ENCODE measurements at places on chromosomes 4 and X.

DNA sequence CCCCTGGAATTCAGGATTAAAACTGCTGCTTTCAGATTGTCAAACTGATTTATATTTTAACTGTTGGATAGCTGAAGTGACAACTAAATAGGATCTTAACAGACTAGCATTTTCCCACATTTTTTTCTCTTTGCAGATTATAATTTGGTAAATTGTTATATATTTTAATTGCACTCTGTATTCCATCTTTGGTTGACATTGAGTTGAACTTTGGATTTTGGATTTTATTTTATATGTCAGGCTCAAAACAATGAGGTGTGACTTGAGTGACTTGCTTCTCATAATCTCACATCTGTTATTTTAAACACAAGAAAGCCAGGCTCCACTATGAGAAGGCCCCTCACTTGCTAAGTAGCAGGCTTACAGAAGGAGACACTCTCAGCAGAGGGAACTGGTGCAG lies 38.1 kb downstream of the NAA11 start:
- no peak for DNase-seq

DNA sequence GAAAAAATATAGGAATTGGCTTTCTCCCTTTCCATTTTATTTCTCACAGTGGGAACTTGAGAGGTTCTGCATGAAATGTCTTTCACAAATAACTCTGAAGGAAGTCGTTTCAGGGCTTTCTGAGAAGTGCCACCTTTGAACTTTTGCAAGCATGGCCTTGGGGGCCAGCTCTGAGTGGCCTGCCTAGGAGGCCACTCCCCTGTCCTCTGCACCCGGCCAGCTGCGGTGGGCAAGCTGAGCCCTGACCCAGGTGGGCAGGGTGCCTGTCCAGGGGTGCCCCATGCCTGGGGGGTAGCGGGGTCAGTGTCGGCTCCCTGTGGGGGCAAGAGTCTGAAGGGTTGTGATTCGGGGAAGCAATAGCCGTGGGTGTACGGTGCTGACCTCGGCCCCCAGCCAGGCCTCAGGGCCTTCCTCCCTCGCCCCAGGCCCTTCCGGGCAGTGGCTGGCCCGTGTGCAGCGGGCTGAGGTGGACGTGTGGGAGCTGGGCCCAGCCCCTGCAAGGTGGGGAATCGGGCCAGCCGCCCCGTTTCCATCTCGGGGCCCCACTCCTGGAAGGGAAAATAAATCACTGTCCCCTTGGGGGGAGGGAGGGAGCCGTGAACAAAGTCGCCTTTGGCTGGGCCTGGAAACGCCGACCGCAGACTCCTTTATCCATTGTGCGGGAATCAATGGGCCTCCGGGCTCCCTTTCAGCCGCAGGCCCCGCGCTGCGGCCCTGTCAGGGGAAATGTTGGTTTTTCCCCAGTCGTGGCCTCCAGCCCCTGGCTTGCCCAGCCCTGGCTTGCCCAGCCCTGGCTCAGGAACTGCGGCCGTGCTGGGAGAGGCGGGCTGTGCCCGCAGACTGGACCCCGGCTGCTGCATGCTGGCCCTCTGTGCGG lies 3.1 kb downstream of the FGFRL1 start:
- no peak for DNase-seq

GRCh38 chr4:80948995-80949394 lies 81.5 kb upstream of the BMP3 start:
- no peak for DNase-seq

DNA sequence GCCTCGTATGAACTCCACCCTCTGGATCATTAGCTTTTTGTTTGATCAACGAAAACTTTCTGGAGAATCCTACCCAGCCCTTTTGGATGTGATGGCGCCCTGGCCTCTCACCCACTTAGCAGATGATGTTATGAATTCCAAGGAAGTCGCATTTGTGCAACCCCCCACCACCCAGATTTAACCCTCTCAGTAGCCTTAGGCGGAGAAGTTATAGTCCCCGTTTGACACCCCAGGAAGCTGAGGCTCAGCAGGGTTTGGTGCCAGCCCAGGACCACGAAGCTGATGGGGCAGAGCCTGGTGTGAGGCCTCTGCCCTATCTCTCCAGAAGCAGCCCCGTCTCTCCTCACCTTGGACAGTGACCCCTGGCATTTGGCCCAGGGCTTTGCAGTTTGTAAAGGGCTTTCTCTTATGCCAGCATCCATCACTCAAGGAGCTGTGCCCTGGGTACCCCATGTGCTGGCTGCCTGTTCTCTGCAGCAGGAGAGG lies 1.0 kb downstream of the WFS1 start:
- no peak for DNase-seq

DNA sequence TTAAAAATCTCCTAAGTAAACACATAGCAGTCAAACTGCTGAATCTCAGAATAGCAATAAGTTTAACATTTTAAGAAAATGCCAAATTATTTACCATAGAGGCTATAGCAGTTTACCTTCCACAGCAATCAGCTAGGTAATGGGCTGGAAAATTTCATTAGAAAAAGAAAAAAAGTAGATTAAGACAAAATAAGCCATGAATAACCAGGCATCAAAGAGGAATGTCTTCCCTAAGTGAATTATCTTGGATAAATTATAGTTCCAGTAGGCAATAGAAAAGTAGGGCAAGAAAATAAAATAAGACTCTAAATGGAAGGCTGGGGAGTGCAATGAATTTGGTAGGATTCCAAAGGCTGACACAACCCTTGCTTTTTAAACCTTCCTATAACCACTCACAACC lies 722.8 kb downstream of the TRAM1L1 start:
- no peak for DNase-seq

DNA sequence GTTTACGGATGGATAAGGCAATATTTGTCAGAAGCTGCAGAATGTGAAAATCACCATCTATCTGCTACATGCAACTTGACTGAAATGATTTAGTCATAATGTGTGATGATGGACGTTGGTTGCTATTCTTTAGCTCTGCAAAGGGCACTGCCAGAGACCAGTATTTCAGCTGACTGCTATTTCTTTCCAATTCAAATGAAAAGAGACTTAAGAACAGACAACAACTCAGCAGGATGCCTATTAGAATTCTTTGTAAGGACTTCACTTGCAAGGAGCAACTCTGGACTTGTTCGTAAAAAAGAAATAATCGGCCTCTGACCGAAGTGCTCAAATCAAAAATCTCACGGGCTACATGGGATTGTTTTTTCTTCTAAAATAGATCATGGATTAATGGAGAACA lies 262.7 kb downstream of the DHX15 start:
- DNase-seq, result no peak

DNA sequence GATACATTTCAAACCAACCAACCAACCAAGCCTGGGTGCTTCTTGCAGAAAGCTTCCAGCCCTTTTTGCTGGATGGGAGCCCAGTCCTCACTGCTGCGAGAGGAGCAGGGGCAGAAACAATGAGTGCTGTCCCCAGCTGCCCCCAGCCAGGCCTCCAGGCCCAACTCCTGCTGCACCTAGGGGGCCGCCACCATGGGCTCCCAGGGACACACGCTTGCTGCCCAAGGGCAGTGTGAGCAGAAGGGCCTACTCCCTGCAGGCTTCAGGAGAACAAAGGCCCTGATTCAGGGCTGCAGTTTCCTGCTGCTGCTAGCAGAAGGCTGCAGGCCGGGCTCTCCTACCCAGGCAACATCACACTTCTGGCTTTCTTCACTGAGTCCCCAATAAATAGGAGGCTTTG lies 37.7 kb upstream of the ENPP6 start:
- DNase-seq, result no peak

GRCh38 chrX:10415306-10416001 lies 204.9 kb downstream of the MID1 start:
- DNase-seq, result no peak

- DNase-seq, result no peak
These were observed 29.5 kb downstream of the FHDC1 start for GRCh38 chr4:152965611-152966010.

DNA sequence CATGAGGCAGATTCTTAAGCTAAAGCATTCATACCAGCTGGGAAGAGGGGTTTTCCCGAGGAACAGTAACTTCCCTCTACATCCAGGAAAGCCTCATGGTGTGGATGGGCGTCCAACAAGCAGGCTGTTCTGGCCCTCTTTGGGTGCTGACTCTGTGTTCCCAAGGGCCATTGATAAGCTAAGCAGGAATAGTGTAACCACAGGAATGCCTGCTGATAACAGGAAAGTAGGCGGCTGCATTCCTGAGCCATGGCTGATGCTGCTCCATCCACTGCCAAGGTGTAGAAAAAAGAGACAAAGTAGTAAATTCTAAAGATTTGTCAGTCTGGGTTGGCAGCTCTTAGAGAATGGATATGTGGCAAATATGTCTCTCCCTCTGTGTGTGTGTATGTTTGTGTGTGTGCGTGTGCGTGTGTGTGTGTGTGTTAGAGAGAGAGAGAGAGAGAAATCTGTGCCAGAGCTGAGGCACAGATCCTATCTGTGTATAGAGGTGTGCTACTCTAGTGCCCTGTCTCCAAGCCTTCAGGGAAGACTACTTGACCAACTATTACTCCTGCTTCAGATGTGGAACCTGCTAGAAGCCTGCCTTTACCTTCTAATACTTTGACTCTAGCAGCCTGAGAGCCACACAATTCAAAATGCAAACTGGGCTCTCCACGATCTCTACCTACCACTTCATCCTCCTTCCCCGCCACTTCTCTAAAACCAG lies 353.1 kb upstream of the NR3C2 start:
- DNase-seq, result no peak

DNA sequence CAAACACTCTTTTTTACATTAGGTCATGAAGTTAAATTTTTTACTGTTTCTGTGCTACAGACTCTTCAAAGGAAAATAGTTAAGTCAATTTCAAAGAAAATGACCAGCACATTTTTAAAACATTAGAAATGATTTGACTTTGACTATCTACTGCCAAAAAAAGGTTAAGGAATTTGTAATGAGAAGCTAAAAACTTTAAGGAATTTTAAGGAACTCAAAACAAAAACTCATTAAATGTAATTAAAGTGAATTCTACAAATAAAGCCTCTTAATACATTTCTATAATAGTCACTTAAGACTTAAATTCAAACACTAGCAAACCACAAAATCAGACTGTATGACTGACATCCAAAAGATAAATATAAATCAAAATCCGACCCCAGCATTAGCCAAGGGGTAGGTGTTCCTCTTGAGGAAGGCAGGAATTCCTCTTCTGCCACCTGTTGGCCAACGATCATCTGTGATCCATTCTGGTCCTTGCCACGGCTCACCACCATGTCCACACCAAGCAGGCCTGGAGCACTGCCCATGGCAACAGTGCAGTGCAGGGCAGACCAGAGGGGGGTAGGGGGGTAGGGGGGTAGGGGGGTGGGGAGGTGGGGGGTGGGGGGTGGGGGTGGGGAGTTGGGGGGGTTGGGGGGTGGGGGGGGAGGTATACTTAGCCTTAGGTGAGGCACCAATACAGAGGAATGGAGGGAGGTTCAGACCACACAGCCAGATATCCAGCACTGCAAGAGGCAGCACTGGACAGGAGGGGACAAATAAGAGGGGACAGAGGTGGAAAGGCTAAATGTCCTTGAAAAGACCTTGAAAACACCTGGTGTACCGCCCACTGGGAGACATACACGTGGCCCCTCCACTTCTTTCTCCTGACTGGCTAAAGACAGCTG lies 287.4 kb downstream of the CHIC1 start:
- DNase-seq, result no peak

DNA sequence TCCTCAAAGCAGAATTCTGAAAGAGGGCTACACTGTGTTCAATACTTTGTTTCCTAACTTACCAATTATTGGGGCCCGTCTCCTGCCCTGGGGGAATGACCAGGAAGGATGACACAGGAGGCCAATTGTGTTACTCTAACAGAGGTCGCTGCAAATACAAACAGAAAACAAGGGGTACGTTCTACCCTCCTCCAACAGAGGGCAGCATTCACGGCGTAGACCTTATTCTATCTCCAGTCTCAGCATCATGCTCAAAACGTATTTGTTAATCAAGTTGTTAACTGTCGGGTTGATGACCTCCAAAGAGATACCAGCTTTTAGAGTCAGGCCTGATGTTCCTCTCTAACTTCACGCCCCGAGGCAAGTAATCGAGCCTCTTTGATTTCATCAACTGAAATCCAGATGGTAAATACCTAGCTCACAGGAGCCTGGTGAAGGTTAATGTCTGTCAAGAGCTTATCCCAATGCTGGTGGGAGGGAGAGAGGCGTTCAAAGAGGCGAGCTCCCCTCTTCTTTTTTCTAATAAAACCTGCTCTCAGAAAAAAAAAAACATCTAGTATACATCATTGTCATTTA lies 181.0 kb upstream of the KCNIP4 start:
- DNase-seq, result peak; percentile 32

- DNase-seq, result no peak
These were observed 6.2 kb downstream of the TDO2 start for GRCh38 chr4:155909615-155910226.

DNA sequence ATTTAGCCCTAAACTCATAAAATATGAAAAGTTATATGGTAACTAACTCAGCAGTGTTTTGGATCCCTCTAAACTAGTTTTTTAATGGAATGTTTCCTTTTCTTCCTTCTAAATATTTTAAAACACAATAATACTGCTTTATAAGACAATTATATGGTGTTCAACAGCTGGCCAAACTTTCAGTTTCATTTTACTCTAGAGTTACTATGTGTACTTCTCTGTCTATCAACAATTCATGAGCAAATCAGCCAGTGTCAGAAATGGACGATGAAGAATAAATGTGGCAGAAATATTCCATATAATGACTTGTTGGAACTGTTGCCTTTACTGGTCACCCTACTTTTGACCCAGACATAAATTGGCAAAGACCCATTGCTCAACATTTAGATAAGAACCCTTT lies 64.8 kb upstream of the CXXC4 start:
- no peak for DNase-seq

DNA sequence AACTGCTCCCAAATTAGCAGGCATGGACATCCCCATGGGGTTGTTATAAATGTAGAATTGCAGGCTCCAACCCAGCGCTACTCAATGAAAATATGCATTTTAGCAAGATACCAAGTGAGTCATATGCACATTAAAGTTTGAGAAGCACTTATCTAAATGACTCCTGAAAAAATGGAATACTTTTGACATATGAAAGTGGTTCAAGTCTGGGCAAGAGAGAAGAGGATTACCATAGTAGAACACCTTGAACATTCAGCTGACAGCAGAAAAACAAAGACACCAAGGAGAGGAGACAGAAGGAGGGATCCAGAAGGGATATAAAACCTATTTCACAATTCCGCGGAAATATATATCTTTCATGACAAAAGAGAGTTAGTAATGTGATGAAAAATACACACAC lies 63.2 kb upstream of the CT83 start:
- no peak for DNase-seq

All from activated naive CD4-positive, alpha-beta T cell treated with anti-CD3 and anti-CD28 coated beads, Interleukin-2, amount 10 ng/mL, durations not matched to agents 7 days and 5 days (primary cell).